ENCODE measurements at places on chromosomes 4 and X.

DNA sequence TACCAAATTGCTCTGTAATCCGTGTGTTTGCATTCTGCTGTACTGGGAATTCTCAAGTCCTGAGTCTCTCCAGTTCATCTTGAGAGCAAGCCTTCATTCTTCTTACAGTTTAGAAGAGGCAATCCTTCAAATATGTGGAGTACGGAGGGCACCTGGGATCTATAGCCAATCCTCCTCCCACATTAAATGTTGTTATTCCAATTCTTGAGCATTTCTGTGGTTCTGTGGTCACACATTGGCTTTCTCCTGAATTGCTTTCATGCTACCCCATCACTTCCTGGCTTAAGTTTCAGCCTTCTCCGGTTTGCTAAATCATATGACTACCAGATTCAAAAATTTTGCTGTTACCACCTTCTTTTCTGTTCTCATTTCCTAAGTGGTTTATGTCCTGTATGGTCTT is 611.1 kb downstream of the PCDH19 start:
- no peak for DNase-seq

GRCh38 chrX:55201930-55202579 is 18.1 kb upstream of the PAGE5 start:
- peak; percentile 7 for DNase-seq

DNA sequence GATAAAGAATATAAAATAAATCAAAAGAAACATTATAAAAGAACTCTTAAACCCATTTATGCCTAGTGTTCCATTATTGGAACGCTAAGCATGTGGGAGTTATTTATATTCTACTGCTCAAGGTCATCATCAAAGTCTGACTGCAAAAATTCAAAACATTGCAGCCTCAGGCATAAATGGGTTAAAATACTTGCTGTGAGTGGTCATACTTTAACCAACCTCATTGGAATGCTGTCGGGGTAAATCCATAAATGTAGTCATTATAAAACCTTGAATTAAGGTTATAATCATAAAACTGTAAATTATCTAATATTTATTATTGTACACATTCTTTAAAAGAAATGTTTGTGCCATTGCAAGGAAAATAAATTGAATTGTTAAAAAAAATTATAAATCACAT is 55.0 kb downstream of the RPS6KA6 start:
- DNase-seq = no peak

- DNase-seq = no peak
Measured at GRCh38 chr4:102586002-102586643, 85.0 kb downstream of the NFKB1 start.

- DNase-seq = no peak
Measured at GRCh38 chr4:147717878-147718277, 14.0 kb upstream of the ARHGAP10 start.

DNA sequence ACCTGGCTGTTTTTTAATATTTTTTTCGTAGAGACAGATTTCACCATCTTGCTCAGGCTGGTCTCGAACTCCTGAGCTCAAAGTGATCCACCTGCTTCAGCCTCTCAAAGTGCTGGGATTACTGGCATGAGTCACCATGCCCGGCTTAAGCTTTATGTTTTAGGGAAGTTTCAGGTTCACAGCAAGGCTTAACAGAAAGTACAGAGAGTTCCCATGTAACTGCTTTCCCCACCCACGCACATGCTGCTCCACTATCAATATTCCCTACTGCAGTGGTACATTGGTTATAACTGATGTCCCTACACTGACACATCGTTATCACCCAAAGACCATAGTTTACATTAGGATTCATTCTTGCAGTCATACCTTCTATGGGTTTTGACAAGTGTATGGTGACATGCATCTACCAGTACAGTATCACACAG is 62.7 kb downstream of the PRPS1 start:
- DNase-seq = no peak

DNA sequence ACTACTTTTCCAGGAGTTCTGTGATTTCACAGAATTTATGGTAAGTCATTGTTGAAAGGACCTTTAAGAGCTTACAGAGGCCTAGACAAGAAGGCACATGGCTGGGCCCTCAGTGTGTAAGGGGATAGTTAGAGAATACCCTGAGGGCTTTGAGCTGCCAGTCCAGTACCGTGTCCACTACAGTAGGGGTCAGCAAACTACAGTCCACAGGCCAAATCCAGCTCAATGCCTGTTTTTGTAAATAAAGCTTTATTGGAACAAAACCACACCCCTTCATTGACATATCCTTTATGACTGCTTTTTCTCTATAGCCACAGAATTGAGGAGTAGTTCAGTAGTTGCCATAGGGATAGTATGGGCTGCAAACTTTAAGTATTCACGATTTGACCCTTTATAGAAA is 176.2 kb downstream of the MID1 start:
- no peak for DNase-seq

GRCh38 chr4:26723216-26723615 is 137.4 kb upstream of the STIM2 start:
- DNase-seq = no peak

DNA sequence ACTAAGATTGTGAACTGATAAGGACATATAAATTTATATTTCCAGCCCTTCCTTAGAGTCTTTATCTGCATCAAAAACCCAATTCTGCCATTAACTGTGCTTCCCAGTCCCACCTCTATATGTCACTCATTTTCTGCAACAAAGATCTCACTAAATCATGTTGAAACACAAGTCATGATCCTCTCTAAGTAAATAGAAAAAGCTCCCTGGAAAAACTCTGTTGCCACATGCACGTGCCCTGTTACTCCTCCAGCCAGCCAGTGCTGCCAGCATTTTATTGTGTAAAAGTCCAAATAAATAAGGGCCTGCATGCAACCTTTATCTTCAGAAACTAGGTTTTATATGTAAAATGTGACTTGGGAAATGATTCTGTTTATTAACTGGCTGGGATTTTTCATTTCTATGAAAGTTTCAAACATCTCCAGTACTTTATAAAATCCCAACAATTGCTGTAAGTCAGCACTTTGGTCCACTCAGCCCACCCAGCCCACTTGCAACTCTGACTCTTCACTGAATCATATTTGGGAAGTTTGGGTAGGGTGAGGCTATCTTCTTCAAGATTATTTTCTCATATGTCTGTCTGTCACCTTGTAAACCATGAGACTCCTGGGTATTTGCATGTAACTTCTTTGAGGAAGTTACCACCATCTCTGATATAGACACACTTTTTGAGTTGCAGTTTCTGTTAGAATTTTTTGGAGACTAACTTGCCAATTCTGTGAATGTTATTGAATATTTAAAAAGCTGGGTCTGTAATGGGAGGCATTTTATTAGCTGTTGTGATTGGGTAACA is 40.0 kb upstream of the SMARCA5 start:
- DNase-seq = no peak

- DNase-seq = no peak
Measured at GRCh38 chrX:134715930-134716619, 57.8 kb upstream of the PLAC1 start.

DNA sequence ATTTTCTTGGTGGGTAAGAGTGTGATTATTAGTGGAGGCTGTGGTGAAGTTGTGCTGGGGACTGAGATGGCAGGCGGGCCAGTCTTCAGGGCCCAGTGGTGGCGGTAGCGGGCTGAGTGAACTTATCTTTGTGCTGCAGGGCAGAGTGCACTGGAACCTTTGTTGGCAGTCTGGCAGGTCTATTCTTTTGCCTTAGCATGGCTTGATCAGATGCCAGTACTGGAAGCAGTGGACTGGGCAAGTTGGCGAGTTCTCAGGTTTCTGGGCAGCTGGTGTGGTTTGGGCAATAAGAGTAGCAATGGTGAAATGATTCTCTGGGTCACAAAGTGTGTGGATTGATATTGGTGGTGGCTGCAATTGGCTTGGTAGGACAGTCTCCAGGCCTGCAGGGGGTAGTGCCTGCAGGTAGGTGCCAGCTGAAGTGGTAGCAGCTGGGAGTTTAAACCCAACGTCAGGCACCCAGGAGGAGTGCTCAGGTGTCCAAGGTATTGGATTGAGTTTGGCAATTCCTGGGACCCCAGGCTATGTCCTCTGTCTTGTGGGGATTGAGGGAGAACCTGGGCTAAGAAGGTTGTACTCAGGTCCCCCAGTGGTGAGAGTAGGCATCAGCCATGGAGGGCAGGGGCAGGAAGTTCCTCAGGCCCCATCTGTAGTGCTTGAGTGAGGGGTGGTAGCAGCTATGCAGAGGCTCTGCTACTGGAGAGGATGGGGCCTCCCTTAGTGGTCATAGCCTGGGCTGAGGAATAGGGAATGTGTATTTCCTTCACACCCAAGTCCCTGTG is 34.9 kb upstream of the SLC25A14 start:
- DNase-seq = no peak

GRCh38 chrX:17567187-17567586 is 170.1 kb upstream of the SCML1 start:
- DNase-seq = no peak

DNA sequence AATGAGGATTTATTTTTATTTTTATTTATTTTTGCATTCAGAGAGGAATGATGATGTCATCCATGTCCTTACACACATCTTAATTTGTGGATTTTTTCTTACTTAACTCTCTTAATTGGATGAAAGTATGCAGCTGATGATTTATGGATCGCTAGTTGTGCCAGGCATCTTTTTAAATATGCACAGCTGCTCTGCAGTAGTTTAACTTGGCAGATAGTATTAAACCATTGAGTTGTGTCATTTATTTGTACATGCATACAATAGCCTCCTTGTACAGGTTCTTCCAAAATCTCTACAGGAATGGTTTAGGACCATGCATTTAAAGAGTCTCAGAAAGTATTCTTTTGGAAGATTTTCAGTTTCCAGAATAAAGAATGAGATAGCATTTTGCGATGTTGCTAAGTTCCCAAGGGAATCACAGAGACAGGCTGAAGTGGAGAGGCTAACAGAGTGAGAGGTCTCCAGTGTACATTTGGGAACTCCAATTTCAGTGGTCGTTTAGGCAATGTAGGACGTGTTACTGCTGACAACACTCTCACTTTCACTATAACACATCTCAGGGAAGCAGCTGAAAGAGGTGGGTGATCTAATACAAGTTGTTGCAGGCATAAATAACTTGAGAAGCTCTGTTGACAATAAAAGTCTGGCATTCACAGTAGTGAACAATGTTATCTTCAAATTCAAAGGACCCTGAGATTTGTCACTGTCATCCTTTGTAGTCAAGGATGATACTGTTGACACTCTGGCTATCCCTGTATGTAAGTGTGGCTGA is 49.9 kb upstream of the SCRG1 start:
- no peak for DNase-seq

DNA sequence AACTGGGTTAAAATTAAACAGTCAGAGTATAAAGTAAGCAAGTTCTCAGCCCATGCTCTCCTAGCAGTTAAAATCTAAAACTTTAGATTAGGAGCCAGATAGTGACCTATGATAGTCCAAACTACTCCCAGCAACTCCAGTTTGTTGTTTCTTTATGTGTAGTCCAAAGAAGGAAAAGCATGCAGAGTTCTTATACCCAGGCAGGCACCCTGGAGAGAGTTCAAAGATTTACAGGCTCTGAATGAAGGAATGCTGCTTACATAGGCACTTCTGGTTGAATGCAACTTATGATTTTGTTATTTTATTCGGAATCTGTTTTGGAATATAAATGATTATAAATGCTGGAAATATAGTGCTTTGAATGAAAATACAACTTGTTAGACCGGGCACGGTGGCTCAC is 67.2 kb downstream of the GPAT3 start:
- no peak for DNase-seq

DNA sequence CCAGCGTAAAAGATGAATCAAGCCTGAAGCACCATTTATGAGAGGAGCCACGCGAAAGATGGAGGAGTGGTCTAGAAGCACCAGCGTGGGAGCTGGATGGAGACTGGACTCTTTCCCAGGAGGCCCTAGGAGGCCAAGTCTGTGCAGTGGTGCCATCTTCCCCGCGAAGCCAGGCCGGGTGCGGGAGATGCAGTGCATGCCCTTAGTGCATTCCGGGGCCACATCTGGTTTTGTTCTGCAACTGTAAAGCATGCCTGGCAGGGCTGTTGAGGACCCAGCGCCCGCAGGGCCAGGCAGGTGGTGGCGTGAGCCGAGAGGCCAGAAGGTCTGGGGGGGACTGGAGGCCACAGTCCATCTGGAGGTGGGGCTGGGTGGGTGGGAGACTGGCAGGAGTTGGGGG is 78.6 kb upstream of the ADRA2C start:
- no peak for DNase-seq

DNA sequence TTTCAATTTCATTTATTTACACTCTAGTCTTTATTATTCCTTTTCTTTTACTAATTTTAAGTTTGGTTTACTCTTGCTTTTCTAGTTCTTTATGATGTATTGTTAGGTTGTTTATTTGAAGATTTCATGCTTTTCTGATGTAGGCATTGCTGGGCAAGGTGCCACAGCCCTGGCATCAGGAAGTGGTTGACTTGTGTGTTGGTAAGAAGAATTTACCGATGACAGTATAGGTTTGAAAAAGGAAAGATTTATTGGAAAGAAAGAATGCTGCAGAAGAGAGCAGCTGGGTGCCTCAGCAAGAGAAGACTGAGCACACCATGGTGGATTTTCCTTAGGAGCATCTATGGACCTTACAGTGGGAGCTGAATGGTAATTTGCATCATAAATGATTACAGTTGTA is 153.2 kb downstream of the KLF8 start:
- no peak for DNase-seq

DNA sequence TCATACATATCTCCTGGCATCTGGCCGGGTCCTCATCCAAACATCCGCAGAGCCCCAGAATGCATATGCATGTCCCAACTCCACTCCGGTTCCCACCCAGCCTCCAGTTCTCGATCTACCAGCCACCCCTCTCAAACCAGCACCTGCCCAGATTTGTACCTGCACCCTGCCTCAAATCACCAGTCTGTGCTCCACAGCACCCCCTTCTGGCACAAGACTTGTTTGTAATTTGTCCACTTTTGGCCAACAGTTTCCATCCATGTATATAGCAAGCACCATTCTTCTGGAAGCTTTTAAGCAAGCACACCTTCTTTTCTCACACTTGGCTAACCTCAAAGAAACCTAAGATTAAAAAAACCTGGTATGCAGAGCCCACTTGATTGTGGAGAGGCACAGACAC is 644.1 kb downstream of the MID1IP1 start:
- DNase-seq = no peak

DNA sequence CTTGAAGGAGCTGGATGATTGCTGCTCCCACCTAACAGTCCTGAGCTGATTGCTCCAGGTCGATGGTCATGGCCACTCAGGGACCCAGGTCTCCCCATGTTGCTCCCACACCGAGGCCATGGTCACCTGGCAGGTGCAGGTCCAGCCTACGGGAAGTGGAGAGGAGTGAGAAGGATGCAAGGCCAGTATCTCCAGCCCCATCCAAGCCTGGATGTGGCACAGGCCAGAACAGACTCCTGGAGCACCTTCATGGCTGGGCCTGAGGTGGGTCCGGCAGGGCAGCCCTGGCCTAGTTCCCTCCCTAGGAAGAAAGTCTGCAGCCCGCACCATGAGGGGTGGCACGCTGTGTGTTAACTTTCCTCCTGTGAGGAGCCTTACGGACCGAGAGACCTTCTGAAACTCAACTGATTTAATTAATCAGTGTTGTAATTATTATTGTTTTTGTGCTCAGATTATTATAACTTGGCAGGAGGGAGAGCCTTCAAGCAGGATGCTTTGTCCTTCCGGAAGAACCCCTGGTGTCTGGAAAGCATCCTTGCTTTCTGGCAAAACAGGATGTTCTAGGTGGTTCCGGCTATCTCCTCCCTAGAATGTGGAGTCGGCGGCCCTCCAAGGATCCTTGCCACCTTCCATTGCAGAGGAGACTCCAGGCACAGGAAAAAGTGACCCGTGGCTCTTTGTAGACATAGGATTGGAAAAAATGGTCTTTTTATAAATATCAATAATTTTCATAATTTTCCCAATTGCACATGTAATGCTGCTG is 92.3 kb upstream of the ADRA2C start:
- no peak for DNase-seq

GRCh38 chrX:154040863-154041262 is 21.2 kb upstream of the IRAK1 start:
- DNase-seq = no peak

- DNase-seq = no peak
Measured at GRCh38 chrX:149541521-149542047, 772 bp downstream of the EOLA1 start.

Measured in HL-60 (cell line).